Activated T-helper 1 cell treated with anti-CD3 and anti-CD28 coated beads, Interleukin-12 subunit alpha, Interleukin-12 subunit beta, Interleukin-2, Interleukin-4 antibody, amounts not matched to agents 30 ng/mL and 10 ng/mL and 1 ng/mL, durations not matched to agents 14 hours and 24 hours and 36 hours (primary cell): ENCODE measurements at places on chromosomes 12 and 14.

GRCh38 chr12:126932156-126932555 lies 1334.8 kb upstream of the TMEM132C start:
- H3K27ac ChIP-seq, result no peak overlapping the region
- no peak for DNase-seq
- H3K27me3 ChIP-seq, result no peaks in the 10 kb centered on the region
- no peaks in the 10 kb centered on the region for H3K36me3 ChIP-seq
- no peaks in the 10 kb centered on the region for H3K4me1 ChIP-seq

DNA sequence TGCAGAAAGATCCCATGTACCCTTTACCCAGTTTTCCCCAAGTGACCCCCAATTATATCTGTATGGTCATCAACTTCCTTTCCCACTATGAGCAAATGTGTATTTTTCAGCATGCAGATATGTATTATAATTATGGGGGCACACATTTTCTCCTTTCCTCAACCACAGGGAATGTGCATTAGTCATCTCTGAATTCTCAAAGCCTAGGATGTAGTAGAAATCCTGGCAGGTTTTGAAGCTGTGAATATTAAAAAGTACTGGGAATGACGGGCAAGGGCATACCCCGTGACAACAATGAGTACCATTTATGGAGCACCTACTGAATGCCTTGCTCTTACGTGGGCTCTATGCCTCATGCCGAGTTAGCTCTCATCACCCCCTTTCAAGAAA lies 71.5 kb downstream of the VWF start:
- no peak overlapping the region for H3K27ac ChIP-seq
- DNase-seq, result no peak
- H3K27me3 ChIP-seq, result peaks cover 6% of the 10 kb centered on the region
- H3K36me3 ChIP-seq, result no peaks in the 10 kb centered on the region

DNA sequence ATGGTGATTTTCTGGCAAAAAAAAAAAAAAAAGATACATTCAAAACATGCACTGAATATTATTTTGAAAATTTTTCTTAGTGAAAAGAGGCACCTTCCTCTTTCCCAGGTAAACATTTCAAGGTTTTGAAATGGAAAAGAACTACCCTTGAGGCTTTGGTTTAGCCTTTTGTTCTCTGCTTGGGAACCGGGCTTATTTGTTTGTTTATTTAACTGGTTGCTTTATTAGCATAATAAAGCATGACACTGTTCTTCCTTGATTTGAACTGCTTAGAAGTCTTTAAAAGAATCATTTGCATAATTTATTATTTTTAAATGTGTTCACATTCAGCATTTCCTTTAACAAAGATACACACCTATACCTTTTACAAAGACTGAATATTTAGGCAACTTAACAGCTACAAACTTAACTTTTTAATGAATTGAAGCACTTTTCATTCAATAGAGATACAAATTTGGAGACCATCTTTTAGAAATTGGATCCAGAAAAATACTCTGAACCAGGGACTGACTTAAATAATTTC lies 174.5 kb downstream of the FBXL14 start:
- no peak for DNase-seq
- H3K27me3 ChIP-seq, result no peaks in the 10 kb centered on the region
- H3K36me3 ChIP-seq, result peaks cover 19% of the 10 kb centered on the region
- peaks cover 30% of the 10 kb centered on the region for H3K4me1 ChIP-seq

DNA sequence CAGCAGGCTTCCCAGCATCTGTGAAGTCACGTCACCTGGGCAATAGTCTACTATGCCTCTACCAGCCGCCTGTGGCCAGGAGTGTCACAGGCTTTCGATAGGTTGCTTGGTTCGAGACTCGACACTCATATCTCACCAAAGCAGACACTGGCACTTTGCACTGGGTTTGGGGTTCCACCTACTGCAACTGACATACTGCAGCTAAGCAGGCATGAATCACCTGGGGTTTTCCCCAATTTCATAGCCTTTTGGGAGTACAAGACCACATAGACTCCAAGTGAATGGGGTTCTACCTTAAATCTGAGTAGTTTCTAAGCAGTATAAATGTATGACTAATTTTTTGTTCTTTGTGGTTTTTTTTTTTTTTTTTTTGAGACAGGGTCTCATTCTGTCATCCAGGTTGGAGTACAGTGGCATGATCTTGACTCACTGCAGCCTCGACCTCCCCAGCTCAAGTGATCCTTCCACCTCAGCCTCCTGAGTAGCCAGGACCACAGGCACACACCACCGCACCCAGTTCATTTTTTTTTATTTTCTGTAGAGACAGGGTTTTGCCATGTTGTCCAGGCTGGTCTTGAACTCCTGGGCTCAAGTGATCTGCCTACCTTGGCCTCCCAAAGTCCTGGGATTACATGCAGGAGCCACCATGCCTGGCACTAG lies 32.1 kb downstream of the DMAC2L start:
- peak overlapping the region; percentile 30 for H3K4me3 ChIP-seq
- peaks cover 32% of the 10 kb centered on the region for H3K4me1 ChIP-seq
- DNase-seq, result peak; percentile 47
- H3K27me3 ChIP-seq, result peaks cover 18% of the 10 kb centered on the region
- H3K27ac ChIP-seq, result peak overlapping the region; percentile 69
- peaks cover 3% of the 10 kb centered on the region for H3K36me3 ChIP-seq

- H3K27me3 ChIP-seq, result peaks cover 6% of the 10 kb centered on the region
- H3K4me1 ChIP-seq, result no peaks in the 10 kb centered on the region
- H3K36me3 ChIP-seq, result no peaks in the 10 kb centered on the region
- no peak overlapping the region for H3K27ac ChIP-seq
- no peak overlapping the region for H3K4me3 ChIP-seq
Measured at GRCh38 chr12:52992699-52993557, 13.3 kb upstream of the EIF4B start.

DNA sequence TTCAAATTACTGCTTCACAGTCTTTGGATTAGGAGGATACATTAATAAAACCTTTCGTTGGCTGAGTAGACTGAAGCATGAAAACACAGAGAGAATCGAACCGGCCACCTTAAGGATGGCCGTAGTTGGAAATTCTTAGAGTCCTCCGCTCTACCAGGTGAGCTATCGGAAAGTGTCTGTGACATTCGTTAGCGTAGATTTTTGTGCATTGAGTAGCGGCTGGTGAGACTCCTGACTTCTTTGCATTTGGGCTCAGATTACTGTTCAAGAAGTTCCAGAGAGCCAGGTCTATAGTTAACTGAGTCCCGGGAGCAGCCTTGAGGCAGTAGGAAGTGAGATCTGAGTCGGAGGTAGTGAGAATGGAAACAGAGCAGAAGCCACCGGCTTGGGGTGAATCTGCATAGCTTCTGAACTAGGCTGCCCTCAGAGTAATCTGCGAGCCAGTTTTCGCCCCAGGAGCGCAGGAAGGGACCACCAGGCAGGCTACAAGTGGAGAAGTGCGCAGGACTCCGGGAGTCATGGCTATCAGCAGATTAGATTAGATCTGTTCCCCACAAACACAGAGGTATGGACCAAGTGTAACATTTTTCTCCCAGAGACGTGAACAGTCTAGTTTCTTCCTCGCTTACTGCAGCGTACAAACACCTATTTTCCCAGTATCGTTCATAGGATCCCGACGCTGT lies 11.0 kb downstream of the OR6S1 start:
- peaks cover 3% of the 10 kb centered on the region for H3K36me3 ChIP-seq
- H3K27me3 ChIP-seq, result peaks cover 82% of the 10 kb centered on the region
- peaks cover 79% of the 10 kb centered on the region for H3K4me1 ChIP-seq
- H3K4me3 ChIP-seq, result peak overlapping the region; percentile 75
- H3K27ac ChIP-seq, result peak overlapping the region; percentile 63
